ENCODE measurements at places on chromosomes 3 and 15.

DNA sequence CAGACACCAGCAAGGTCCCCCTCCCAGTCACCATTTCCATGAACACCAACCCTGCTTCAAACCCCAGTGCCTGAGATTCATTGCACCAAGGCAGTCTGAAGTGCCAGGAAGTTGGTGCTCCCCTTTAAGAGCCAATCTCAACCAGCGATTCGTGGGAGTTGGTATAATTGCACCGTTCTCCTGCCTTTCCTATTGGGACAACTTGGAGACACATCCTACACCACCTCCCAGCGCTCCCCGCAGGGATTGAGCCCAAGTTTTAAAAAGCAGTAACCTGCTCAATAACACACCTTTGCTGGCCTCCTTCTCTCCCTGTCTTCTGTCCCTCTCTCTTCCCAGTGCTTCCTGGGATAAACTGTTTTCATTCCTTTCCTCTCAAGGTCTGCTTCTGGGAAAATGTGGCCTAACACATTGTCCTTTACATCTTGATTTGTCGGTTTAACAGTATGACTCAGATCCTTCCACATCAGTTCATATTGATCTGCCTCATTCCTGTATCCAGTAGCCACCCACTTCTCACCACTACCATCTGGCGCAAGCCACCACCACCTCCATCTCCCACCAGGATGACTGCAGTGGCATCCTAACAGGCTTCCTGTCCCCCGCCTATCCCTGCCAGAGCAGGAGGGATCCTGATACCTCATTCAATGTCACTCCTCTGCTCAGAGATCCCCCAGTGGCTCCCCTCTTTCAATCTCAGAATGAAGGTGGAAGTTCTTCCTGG, 37.8 kb upstream of the HRH1 start:
- DNase-seq, result no peak

- no peak for DNase-seq
Measured at GRCh38 chr3:60953351-60953750, 297.9 kb downstream of the FHIT start.

DNA sequence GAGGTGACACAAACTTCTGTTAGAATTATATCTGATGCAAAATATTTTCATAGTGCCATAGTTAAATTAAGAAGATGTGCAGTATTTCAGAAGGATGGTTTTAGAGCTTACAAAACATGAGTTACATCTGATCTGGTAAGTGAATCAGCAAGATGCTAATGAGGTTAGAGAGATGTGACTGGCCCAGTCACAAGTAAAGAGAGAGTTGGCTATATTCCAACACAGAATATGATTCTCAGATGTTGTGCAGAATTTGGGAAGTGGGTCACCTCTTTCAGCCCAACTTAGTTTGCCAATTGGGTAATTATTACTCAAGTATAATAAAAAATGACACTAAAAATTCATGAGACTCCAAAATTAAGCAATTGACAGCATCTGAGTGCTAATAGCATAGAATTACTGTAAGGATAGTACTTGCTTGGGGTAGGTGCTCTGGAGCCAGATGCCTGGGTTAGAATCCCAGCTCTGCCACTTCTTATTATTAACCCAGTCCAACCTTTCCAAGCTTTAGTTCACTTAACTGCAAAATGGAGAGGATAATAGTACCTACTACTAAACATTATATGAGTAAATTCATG, 30.8 kb downstream of the P2RY1 start:
- DNase-seq, result no peak

- no peak for DNase-seq
Measured at GRCh38 chr3:98971169-98971681, 69.7 kb upstream of the DCBLD2 start.

- no peak for DNase-seq
Measured at GRCh38 chr3:170869239-170869590, 780 bp downstream of the RPL22L1 start.

GRCh38 chr3:141986548-141987107, 110.2 kb downstream of the ATP1B3 start:
- DNase-seq, result no peak

DNA sequence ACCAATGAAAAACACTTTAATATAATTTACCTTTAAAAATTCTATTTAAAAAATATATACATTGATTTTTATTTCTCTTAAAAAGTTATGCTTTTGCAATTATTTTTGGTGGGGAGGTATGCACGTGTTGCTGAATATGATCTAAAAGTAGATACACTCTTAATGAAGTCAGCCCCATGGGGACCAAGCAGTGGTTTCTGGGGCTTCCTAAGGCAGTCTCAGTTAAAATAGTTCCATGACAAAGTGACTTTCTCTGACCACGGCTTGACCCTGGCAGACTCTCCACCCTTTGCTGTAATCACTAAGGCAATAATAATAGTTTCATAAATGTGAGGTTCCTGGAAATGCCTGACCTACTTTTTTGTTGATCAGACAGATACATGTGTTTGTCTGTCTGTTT, 50.4 kb downstream of the CCR4 start:
- DNase-seq, result no peak
